ENCODE measurements at places on chromosomes 7 and 10.

DNA sequence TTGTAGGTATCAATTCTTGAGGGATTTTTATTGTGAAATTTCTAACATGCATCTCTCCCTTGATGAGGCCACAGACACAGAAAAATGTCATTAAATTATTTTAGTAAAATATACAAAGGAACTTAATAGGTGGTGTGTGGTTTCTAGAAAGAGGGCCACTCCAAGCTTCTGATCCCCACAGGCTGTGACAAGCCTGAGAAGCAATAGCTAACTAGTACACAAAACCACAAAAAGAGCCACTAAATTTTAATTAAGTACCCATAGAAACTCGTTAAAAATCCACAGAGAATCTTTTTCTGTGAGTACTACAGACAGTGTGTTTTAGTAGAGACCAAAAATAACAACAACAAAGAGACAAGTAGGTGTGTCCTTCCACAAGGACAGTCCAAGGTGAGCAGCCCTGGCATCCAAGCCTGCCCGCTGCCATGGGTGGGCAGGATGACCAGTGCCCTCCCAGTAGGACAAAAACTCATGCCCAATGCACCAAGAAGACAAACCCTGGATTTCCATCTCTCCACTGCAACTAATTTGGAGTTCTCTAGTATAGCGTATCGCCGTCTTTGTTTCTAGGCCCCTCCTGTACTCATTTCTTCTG lies 81.0 kb downstream of the RNF216 start:
- DNase-seq, result no peak

- DNase-seq, result no peak
These were observed 176.0 kb upstream of the TNRC18 start for GRCh38 chr7:5599543-5600200.

GRCh38 chr7:50359995-50360925 lies 55.7 kb downstream of the IKZF1 start:
- no peak for DNase-seq

DNA sequence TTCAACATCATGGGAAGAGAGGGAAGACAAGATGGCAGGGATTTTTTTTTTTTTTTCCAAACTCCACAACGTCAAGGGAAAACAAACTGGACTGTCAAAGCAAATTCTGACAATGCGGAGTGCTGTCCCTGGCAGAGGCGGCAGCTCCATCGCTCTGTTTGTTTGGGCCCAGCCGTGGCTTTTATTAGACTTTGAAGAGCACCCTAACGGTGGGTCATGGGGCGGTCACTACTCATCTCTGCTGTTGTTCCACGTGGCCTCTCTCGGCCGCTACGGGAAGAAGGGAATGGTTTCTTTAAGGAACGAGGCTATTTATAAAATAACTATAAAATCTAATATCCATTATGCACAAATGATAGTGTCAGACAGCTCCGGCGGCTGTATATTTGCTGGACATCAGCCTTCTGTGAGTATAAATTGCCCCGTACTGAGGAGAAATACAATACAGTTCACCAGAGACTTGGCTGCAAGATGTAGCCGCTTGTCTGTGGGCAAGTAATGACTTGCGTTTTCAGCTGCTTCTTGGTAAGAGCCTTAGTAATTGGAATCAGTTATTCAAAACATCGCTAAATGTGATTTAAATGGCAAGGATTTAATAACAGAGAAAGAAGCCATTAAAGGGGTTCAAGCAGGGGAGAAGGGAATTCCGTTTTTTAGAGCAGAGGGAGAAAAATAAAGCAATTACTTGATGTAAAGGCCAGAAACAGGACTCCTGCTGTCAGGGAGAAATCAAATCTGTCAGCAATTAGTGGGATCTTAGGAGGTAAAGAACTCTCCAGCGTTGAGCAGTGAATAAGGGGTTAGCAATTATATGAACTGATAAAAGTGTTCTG lies 61.7 kb upstream of the RAB11FIP2 start:
- DNase-seq, result no peak

DNA sequence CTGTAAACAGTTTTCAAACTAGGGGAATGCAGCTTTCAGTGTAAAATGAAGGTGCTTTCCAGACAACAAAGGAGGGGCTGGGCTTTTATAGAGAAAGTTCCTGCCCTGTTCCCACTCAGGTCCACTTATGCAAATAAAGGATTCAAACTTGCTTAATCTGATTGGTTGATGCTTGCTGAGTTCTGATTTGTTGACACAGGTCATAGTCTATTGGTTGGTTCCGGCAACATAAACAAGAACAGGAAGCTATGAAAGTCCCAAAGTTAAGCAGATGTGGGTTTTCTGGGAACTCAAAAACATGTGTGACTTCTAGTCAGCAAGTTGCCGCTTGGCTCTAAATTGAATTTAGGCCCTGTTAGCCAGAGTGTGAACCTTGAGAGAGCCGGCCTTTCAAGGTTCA lies 194.2 kb upstream of the SVIL start:
- DNase-seq, result no peak

- no peak for DNase-seq
These were observed 43.9 kb downstream of the C10orf143 start for GRCh38 chr10:130066743-130067142.

- no peak for DNase-seq
These were observed 9.5 kb upstream of the ZNF862 start for GRCh38 chr7:149828357-149829309.

- DNase-seq, result no peak
These were observed 81.5 kb downstream of the RTKN2 start for GRCh38 chr10:62186999-62187675.

GRCh38 chr7:105982388-105982787 lies 19.3 kb downstream of the CDHR3 start:
- DNase-seq, result no peak

DNA sequence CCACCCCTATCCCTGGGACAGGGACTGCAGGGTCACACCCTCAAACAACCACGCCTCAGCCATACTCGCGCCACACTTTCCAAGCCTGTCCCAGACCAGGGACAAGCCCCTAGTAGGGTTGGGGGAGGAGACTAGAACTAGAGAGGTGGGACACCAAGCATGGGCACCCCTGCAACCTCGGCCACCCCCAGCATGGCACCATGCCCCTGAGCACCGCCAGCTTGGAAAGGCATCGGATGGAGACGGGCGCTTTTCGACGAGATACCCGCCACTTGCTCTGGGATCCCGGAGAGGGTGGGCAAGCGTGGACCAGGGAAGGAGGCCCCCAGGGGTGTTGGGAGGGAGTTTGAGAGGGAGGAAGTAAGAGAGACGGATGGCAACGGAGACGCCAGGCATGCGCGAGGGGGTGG lies 13.1 kb upstream of the KMT2E start:
- DNase-seq, result no peak

DNA sequence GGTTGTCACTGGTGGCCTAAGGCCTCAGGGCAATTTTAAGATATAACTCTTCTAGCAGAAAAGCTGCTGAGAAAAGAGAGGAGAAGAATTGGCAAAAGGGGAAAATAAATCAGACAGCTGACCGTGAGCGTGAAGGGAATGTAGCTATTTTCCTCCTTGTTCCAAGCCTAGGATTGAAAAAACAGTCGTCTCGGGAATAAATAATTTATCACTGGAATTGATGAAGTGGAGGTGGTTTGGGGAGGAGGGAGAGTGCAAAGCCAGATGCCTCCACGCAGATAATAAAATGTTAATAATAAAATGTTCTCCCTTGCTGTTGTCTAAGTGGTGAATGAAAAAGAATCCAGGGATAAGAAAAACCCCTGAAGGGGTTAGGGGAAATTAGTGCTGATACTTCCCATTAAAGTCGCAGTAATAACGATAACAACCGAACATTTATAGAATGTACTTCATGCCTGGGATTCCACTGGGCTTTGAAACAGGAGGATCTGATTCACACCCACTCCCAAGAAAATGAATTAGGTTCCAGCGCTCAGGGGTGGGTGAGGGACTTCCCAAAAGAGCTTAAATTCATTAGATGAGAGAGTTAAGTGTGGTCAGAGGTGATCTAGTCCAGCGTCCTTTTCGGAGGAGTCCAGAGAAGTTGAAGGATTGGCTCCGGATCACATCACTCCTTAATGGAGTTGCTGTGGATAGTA lies 27.3 kb downstream of the BAMBI start:
- no peak for DNase-seq

GRCh38 chr10:68811314-68812009 lies 15.9 kb upstream of the STOX1 start:
- DNase-seq, result no peak

GRCh38 chr10:6498771-6499170 lies 81.3 kb downstream of the PRKCQ start:
- no peak for DNase-seq

DNA sequence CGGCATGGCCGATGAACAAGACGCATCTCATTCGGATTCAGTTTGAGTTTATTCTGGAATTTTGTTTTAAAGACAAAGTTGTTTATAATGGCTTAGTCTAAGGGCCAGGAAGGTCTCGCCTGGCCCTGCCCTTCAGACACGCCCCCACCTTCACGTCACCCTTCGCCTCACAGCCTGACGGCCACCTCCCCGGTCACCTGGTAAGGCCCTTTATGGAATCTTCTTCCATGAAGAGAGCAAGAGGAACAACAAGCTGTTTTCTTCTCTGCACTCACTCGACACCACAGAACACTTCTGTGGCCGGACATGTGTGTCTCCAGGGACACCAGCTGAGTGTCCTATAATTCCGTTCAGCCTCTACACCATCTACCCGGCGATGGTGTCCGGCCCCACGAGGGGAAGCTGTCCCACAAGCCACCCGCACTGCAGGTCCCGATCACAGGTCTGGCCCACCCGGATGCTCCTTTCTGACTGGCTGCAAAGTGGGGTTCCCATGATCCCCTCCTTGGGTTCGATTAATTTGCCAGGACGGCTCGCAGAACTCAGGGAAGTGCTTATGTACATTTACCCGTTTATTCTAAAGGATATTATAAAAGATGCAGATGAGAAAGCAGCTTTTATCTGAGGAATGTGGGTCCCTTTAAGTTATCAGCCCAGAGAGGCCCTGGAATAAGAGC lies 17.4 kb upstream of the KNDC1 start:
- no peak for DNase-seq

- DNase-seq, result no peak
These were observed 35.0 kb downstream of the KIF11 start for GRCh38 chr10:92627845-92628480.

DNA sequence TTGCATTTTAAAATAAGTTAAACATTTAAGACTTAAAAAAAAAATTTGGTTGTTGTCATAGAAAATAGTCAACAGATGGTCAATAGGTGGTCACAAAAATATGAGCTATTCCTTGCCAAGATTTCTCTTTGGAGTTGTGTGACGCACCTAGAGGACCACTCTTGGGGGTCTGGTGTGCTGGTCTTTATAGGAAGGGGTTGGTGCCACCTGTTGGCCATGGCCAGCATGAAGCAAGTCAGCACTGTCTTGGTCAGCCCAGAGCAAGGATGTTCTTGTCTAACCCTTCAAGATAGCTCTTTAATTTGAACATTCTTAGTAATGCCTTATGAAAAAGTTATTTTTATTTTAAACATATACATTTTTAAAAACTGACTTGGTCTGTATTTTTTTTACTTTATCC lies 267.9 kb upstream of the CNTNAP2 start:
- DNase-seq, result no peak

GRCh38 chr10:51308116-51308515 lies 233.8 kb downstream of the PRKG1 start:
- DNase-seq, result no peak

- DNase-seq, result no peak
These were observed 146.3 kb downstream of the BAMBI start for GRCh38 chr10:28823501-28824075.

DNA sequence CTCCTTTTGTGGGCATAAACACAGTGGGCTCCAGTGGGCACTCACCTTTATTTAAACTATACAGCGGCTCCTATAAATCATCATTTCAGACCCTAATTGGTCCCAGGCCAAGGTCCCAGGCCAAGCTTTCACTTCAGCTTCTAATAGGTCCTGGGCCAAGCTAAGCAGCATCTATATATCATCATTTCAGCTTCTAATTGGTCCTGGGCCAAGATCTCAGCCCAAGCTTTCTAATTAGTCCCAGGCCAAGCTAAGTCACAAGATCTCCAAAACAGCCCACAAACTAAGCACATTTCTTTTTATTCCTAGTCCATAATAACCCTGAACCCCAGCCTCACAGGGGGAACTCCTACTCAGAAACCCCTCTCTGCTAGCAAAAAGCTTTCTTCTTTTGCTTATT lies 47.1 kb downstream of the ZNF680 start:
- no peak for DNase-seq

- no peak for DNase-seq
These were observed 15.6 kb upstream of the EFCAB10 start for GRCh38 chr7:105596866-105597265.

GRCh38 chr7:50436133-50436806 lies 13.9 kb downstream of the FIGNL1 start:
- DNase-seq, result no peak

GRCh38 chr10:113999531-113999930 lies 44.1 kb upstream of the ADRB1 start:
- DNase-seq, result no peak

DNA sequence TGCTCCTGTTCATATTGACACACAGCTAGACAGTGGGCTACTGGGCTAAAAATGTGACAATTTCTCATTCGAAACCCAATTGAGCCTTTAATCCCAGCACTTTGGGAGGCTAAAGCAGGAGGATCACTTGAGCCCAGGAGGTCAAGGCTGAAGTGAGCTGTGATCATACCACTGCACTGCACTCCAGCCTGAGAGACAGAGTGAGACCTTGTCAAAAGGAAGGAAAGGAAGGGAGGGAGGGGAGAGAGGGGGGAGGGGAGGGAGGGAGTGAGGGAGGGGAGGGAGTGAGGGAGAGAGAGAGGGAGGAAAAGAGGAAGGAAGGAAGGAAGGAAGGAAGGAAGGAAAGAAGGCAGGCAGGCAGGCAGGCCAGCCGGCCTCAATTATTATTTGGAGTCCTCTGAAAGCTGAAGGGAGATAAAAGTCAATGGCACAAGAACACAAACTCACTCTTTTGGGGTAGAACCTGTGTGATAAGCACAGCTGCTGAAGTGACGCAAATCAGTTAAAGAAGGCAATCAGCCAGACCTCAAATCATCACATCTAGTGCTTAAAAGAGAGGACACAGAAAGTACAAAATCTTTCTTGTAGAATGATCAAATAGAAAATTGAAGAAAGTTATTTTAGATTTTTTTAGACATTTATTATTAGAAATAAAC lies 98.1 kb downstream of the CCDC71L start:
- DNase-seq, result no peak

DNA sequence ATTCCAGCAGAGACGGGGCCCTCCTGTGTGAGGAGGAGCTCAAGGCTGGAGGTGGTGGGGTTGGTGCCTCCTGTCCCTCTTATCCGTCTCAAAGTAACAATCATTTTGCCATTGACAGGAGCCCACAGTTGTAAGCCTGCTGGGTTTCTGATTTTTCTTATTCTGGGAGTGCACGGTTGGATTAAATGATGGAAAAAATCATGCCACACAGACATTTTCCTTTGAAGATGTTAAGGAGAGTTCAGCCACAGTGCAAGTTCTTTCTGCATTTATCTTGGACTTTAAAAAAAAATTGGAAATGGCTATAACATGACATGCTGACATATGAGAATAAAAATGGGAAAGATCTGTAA lies 8.4 kb upstream of the LYZL1 start:
- no peak for DNase-seq

GRCh38 chr7:22117222-22117621 lies 171.5 kb upstream of the CDCA7L start:
- DNase-seq, result no peak

- DNase-seq, result no peak
These were observed 36.3 kb downstream of the PLAC9 start for GRCh38 chr10:80168679-80169380.

Measured in cortex of kidney (tissue), 1 donor.